ENCODE measurements at places on chromosomes 12 and 14.

- no peak for DNase-seq
Measured at GRCh38 chr14:29757188-29757680, 170.4 kb downstream of the PRKD1 start.

DNA sequence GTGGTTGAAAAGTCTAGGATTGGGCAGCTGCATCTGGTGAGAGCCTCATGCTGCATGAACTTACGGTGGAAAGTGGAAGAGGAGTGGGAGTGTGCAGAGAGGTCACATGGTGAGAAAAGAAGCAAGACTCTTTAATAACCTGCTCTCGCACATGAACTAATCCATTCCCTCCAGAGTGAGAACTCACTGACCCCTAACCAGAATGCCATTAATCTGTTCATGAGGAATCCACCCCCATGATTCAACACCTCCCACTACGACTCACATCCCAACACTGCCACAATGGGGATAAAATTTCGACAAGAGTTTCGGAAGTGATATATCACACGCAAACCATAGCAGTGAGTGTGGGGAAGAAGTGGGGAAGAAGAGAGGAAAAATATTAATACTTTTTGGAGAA is 377.4 kb downstream of the NAV3 start:
- DNase-seq, result no peak

DNA sequence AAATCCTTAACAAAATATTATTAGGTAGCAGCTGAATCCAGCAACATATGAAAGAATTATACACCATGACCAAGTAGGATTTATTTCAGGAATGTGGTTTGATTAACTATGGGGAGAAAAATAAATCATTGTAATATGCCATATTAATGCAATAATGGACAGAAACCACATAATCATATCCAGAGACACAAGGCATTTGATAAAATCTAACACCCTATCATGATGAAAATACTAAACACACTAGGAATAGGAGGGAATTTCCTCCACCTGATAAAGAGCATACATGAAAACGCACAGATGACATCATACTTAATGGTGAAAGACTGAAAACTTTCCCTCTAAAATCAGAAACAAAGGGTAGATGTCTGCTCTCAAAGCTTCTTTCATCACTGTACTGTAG is 238.9 kb downstream of the PHLDA1 start:
- no peak for DNase-seq

DNA sequence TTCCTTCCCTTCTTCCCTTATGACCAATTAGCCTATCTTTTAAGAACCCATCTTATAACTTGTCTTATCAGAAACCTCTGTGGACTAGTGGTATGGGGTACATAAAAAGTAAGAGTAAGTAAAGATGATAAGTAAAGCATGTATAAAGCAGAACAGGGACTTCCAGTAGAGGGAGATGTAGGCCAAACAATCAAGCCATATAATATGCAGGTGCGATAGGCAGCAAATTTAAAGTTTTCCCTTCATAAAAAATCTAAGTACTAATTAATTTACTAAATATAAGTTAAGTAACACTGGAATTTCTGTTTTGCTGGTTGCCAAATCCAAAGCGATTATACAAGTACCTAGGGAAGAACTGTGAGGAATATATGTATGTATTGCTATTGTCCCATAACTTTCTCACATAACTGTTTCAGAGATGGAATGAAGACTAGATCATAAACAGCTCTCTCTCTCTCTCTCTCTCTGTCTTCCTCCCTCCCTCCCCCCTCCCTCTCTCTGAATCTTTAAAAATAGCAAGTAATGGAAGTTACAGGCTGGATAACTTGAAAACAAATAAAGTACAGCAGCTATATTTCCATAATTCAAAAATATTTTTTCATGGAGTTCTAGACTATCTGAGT is 25.7 kb downstream of the METTL25 start:
- peak; percentile 29 for DNase-seq

GRCh38 chr14:91925001-91925726 is 22.3 kb downstream of the FBLN5 start:
- no peak for DNase-seq

DNA sequence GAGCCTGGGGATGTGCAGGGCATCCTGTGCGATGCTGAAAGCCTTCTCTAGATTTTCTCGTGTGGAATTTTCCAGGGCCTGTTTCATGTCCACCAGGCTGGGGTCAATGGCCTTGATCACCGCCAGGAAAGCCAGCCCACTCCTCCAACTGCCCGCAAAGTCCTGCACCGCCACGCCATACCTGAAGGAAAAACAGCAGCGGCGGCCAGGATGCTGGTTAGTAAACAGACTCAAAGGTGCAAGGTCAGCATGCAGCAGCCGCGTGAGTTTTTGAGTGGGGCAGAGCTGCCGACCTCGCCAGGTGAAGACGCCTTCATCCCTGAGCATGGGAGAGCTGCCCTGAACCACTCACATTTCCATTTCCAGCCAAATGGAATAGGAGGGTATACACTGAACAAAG is 53.4 kb upstream of the DICER1 start:
- no peak for DNase-seq

DNA sequence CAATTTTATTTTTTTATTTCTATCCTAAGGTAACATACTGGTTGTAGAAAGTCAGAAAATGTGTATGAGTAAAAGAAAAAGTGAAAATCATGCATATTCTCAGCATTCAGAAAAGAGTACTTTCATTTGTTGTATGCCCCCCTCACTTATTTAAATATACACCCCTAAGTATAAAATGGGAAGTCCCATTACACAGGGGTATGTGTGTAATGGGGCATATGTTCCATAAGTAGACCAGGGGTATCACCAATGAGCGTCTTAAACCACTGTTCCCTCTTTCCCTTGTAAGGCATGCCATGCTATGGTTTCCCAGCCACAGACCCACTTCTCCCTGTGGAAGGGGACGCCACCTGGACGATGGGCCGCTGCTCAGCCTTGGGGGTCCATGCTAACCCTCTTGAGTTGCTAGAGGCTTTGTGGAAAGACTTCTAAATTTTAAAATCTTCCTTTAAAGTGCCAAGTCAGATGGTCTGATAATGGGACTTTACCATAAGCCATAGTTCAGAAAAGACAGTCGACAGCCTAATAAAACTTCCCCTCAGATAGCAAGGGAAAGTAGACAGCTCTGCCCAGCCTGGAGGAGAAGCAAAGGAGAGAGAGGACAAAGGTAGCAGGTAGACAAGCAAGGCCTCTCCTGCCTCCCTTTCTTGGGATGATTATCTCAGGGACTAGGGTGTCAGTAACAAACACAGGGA is 118.2 kb downstream of the ZFP36L1 start:
- no peak for DNase-seq

DNA sequence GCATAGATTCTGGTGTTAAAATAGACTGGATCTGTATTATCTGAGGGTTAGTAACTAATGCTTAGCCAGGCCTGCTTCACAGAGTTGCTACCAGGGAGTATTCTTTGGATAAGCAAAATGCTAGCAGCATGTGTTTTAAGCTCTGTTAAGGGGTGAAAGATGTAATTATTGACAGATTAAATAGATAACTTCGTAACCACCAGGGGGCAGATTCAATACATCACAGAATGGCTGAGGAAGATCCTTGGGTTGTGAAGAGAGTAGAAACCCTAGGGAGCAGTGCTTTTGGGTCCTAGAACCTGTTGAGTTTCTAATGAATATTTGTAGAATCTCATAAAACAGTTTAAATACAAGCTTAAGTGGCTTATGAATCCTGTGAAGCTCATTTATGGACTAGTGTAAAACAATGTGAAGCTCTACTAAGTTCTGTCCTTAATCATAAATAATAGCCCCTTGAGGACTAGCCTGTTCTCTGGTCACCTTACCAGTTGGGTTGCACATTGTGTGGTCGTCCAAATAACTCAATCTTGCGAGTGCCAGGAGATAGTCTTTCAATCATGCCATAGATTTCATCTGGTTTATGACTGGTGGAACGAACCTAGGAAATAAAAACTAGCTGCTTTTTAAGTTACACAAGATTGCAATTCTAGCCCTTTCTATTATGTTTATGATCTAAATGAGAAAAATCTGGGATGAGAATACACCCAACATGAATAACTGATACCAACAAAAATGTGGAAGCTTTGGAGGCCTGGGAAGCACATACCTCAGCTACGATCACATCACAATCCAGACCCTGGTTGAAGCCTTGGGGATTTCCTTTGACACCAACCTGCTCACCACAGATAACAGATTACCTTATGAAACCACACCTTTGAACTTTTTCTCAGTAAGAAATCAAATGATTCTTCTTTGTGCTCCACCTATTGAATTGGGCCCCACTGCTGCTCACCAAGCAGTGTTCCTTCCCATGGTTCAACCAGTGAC is 12.3 kb downstream of the METTL3 start:
- peak; percentile 61 for DNase-seq

- no peak for DNase-seq
Measured at GRCh38 chr12:69042970-69043369, 110.0 kb upstream of the CPM start.

DNA sequence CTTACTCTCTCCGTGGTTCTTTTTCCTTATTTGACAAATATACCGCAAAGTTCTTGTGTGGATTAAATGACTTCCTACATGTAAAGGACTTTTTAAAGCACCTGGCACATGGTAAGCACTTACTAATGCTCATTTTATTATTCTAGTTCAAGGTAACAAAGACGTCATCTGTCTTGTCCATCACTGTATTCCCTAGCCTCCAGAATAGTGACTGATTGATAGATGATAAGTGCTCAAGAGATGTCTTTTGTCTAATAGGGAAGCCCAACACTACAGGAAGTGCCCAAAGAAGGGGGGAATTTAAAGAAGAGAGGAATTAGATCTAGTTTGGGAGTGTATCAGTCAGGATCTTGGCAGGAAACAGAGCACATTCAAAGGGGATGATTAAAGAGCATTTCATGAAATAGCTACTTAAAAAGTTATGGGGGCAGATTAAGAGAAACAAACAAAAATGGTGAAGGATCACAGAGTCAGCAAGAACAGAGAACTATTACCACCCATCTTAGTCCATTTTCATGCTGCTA is 151.9 kb downstream of the GXYLT1 start:
- DNase-seq, result no peak

DNA sequence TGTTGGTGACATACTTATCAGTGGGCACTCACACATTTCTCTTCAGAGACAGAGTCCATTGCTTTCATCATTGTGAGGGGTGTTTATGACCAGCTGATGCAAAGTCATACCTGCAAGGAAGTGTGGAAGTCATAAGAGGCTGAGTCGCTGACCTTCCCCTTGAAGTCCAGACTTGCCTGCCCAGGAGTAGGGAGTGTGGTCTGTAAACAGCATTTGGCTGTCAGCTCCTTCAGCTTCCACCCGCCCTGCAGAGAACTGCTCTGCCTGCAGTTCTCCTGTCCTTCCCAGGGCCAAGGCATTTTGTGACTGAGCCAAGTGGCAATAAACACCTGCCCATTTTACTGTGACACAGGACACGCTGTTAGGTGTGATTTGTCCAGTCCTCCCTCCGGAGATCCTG is 801.3 kb downstream of the BCL11B start:
- no peak for DNase-seq

GRCh38 chr14:94143711-94144110 is 14.3 kb upstream of the IFI27L2 start:
- DNase-seq, result no peak

DNA sequence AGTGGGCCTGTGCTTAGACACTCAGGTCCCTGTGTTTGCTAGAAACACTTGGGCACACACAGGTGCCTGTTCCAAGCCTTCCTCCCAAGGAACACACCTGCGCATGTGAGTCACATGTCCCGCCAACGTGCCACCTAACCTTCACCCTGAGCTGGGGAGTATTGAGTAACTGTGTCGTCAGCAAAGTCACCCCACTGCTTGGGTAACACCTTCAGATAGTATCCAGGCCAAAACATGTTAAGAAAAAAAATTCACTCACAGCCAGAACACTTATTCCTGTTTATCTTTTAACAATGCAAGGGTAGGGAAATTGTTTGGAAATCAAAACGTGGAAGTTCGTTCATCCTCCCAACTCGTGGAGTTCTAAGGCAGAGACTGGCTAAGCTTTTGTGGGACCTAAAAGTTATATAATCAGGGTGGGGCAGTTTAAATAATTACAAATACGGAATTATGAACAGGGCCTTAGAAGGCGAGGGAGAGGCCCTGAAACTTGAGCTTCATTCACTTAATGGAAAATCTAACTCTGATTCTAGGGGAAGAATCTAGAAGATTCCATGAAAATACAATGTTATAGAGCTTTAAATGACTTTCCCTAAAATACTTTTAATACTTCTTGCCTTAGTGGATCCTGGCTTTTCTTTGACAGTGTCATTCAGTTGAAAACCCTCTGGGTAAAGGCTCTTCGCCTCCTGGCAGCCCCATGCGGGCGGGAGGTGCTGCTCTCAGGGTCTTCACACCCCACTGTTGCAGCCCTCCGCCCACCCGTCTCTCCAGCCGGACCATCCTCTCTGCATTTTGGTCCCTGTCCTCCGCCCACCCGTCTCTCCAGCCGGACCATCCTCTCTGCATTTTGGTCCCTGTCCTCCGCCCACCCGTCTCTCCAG is 30.3 kb upstream of the ADIPOR2 start:
- DNase-seq, result no peak

DNA sequence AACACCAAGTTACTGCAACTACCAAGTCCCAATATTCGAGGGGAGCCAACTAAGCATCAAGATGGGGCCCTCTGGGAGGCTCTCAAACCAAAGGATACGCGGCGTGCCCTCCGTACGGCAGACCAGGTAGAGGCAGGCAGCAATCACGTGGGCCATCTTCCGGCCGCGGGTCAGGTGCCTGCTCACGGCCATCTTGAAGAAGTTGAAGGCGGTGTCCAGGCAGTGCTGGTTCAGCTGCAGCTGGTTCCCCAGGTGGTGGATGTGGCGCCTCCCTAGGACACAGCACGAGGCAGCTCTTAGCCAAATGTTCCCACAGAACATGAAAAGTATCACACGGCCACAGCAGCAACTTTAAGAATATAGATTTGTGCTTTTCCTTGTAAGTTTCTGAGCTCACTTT is 24.3 kb downstream of the BTBD6 start:
- DNase-seq, result no peak

GRCh38 chr14:91902336-91902735 is 35.0 kb upstream of the TC2N start:
- DNase-seq, result no peak

DNA sequence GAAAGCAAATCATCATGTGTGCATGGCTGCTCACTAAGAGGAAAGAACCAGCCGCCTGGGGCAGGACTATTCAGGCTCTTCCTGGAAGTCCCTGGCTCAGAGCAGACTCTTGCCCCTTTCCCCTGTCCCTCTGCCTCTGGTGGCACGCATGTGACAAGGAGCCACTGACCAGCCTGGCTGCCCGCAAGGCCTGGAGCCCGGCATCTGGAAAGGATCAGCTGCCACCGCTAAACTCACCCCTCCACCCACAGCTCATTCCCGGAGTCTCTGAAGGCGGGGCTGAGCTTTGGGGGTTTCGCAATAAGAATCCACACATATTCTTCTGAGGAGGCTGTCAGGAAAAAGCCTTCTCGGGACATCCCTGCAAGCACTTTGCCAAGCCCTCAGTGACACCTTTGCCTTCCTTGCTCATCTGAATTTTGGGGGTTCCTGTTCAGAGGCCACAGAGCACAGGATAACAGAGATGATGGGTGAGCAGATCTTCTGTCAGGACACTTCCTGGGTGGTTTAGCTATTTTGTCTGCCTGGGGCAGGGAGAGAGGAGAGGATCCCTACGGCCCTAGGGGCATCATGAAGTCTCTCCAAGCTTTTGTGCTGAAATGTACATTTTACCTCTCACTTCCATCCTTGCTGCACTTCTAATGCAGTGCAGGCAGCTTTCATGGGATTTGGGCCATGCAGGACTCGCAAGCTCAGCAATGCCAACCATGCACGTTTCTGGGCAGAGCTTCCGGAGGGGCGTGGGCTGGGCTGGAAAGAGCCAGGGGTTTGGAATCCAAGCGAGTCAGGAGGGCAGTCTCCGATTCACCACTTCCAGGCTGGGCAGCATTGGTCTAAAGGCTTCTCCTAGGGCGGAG is 124.8 kb upstream of the MAP1LC3B2 start:
- DNase-seq, result peak; percentile 90

GRCh38 chr12:89517720-89518119 is 6.9 kb downstream of the GALNT4 start:
- DNase-seq, result no peak

Measured in AG08395 (cell line).